CD4-positive, alpha-beta T cell (primary cell): ENCODE measurements at places on chromosomes 5 and 9.

- H3K27ac ChIP-seq, result no peak overlapping the region
- H3K4me3 ChIP-seq, result no peak overlapping the region
- no peaks in the 10 kb centered on the region for H3K36me3 ChIP-seq
- DNase-seq, result no peak
- H3K27me3 ChIP-seq, result no peaks in the 10 kb centered on the region
Measured at GRCh38 chr5:145463634-145464033, 371.5 kb downstream of the PRELID2 start.

DNA sequence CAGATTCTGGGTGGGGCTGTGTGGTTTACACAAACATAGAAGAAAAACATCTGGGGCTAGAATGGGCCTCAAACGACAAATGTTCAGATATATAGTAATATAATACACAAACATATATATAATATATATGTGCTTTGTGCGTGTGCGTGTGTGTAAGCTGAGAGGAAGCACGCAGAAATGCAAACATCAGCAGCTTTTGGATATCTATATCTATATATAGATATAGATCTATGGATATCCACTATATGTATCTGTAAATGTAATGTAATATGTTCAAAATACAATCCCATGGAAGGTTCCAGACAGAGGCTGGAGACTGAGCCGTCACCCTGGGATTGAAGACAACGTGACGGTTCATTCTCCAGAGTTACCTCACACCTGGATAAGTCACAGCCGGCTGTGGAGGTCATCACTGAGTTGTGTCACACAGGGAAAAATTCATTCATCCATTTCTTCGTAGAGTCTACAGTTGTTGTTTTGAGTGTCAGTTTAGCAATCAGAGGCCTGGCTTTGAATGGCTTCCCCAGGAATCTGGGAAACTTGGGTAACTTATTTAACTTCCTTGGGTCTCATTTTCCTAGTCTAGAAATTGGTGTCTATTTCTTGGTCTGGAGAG, 123.0 kb upstream of the CPEB4 start:
- no peak for DNase-seq
- no peak overlapping the region for H3K4me3 ChIP-seq
- no peaks in the 10 kb centered on the region for H3K27me3 ChIP-seq
- H3K4me1 ChIP-seq, result peaks cover 2% of the 10 kb centered on the region

DNA sequence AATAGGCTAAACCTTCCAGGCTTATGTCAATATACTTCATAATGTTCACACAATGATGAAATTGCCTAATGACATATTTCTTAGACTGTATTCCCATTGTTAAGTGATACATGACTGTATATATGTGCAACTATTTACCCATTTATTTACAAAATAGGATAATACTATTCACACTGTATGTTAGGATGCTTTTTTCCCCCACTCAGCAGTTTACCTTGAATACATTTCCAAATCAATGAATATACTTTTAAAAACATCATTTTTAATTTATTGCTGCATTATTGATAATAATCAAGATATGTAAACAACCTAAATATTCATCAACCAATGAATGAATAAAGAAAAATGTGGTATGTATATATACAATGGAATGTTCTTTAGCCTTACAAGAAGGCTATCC, 55.5 kb downstream of the PCSK1 start:
- H3K27ac ChIP-seq, result no peak overlapping the region
- DNase-seq, result no peak
- no peaks in the 10 kb centered on the region for H3K36me3 ChIP-seq
- no peaks in the 10 kb centered on the region for H3K27me3 ChIP-seq
- H3K4me3 ChIP-seq, result no peak overlapping the region

DNA sequence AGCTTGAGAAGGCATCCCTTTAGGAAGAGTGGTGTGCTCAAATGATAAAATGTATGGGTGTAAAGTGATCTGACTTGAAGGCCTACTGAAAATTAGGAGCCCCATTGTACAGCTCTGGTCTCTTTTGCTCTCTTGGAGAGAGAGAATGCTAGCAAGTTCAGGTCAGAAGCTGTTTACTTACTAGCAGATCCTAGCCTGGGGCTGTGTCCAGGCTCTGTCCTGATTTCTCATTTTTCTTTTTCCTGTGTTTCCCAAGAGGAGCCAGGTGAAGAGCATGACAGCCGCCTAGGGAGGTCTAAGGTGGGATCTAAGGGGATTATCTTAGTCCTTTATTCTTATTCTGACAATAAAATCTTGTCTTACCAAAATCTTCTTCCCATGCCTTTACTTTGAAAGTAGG, 272.8 kb downstream of the NNT start:
- H3K27me3 ChIP-seq, result no peaks in the 10 kb centered on the region
- H3K4me3 ChIP-seq, result no peak overlapping the region
- H3K27ac ChIP-seq, result no peak overlapping the region
- no peaks in the 10 kb centered on the region for H3K4me1 ChIP-seq
- no peaks in the 10 kb centered on the region for H3K36me3 ChIP-seq

GRCh38 chr9:87722393-87723088, 3.4 kb upstream of the CTSL start:
- H3K4me3 ChIP-seq, result no peak overlapping the region
- H3K27me3 ChIP-seq, result no peaks in the 10 kb centered on the region
- H3K27ac ChIP-seq, result no peak overlapping the region
- no peaks in the 10 kb centered on the region for H3K36me3 ChIP-seq
- peak; percentile 67 for DNase-seq

DNA sequence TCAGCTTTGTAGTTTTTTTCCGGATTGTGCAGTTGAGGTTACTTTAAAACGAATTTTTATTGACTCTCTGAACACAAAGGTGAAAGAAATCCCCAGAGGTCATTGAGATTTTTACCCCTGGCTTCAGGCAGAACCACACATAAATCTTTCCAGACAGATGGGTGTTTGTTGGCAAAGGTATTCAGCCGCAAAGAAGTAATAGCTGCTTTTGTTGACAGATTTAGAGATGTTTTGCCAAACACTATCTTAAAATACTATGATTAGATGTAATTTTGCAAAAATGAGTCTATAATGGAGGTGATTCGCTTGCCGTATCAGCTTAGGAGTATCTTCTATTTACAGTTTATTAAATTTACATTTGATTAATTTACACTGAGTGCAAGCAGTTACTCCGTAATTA, 418.3 kb upstream of the CLINT1 start:
- H3K36me3 ChIP-seq, result no peaks in the 10 kb centered on the region
- no peak overlapping the region for H3K27ac ChIP-seq
- H3K27me3 ChIP-seq, result no peaks in the 10 kb centered on the region

DNA sequence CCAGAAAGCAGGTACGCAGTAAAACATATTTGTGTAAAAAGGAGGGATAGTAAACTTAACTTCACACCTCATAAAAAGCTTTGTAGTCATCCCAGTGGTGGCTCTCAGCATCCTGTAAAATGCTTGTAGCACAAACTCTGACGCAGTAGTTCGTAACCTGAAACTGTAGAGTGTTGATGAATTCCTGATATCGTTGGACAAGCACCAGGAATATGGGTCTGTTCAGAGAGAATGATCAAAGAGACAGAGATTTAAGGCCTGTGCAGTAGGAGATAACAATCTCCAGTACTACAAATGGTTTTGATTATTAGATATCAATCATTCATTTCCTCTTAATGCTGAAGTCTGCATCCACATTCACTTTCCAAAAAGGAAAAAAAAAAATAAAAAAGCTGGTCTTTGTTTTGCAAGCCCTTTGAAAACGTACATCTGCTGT, 148.5 kb downstream of the KIAA0825 start:
- H3K36me3 ChIP-seq, result no peaks in the 10 kb centered on the region
- no peaks in the 10 kb centered on the region for H3K27me3 ChIP-seq
- no peaks in the 10 kb centered on the region for H3K4me1 ChIP-seq

GRCh38 chr5:117379521-117379920, 804.9 kb upstream of the SEMA6A start:
- DNase-seq, result no peak
- no peak overlapping the region for H3K4me3 ChIP-seq
- no peaks in the 10 kb centered on the region for H3K27me3 ChIP-seq
- no peaks in the 10 kb centered on the region for H3K36me3 ChIP-seq

DNA sequence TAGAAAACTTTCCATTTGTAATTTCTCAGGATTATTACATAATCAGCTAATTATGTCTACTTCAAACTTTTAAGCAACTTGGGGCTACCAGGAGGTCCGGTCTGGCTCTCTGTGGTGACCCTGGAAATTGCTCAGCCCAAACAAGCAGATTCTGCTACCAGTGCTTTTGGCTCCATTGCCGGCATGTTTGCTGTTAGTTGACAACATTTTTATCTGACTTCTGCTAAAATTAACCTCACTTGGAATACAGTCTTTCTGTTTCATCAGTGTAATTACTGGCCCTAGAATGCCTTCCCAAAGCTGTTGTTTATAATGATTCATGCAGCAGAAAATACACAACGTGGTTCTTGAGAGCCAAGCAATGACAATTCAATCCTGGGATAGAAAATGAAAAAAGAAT, 38.5 kb upstream of the FAM81B start:
- H3K4me3 ChIP-seq, result no peak overlapping the region
- no peaks in the 10 kb centered on the region for H3K4me1 ChIP-seq
- H3K36me3 ChIP-seq, result no peaks in the 10 kb centered on the region
- no peak for DNase-seq
- H3K27ac ChIP-seq, result no peak overlapping the region

DNA sequence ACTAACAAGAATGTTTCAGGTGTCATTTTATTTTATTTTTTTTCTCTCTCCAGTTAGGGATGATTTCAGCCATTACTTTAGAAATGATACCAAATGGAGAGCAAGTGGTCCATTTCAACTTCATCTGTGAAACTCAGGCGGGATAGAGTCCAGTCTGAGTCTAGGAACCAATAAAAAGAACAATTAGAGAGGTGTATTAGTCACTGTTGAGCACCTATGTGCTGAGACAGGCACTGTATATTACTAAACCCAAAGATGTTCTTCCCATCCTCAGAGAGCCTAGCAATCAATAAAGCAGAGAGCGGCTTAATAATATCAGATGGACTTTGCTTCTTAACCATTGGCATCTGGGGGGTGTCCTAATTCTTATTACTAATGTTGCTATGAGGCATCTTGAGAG, 410.3 kb upstream of the SLC24A2 start:
- H3K4me3 ChIP-seq, result no peak overlapping the region
- H3K27ac ChIP-seq, result no peak overlapping the region
- H3K36me3 ChIP-seq, result no peaks in the 10 kb centered on the region
- no peaks in the 10 kb centered on the region for H3K4me1 ChIP-seq

GRCh38 chr5:601771-602465, 10.2 kb upstream of the CEP72 start:
- DNase-seq, result no peak
- no peak overlapping the region for H3K27ac ChIP-seq
- H3K36me3 ChIP-seq, result no peaks in the 10 kb centered on the region

GRCh38 chr9:114452219-114453165, 52.8 kb downstream of the WHRN start:
- DNase-seq, result peak; percentile 56
- no peaks in the 10 kb centered on the region for H3K27me3 ChIP-seq
- peak overlapping the region; percentile 46 for H3K27ac ChIP-seq
- H3K4me1 ChIP-seq, result peaks cover 24% of the 10 kb centered on the region

DNA sequence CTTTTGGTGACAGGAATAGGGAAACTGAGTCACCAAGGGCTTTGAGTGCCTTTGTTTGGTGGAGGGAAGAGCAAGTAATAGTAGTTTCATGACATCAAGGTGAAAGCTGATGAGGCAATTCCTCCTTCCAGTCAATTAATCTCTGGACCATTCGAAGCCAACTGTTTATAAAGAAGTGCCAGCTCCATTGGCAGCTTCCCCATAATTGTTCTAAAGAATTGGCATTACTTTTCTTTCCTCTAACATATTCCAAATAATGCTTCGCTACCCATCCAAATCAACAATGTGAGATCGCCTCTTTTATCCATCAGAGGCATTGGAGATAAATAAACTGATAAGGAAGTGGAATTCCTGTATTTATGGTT, 132.4 kb downstream of the NPR3 start:
- no peaks in the 10 kb centered on the region for H3K36me3 ChIP-seq
- no peaks in the 10 kb centered on the region for H3K27me3 ChIP-seq
- DNase-seq, result no peak
- H3K27ac ChIP-seq, result no peak overlapping the region
- no peaks in the 10 kb centered on the region for H3K4me1 ChIP-seq
- no peak overlapping the region for H3K4me3 ChIP-seq

DNA sequence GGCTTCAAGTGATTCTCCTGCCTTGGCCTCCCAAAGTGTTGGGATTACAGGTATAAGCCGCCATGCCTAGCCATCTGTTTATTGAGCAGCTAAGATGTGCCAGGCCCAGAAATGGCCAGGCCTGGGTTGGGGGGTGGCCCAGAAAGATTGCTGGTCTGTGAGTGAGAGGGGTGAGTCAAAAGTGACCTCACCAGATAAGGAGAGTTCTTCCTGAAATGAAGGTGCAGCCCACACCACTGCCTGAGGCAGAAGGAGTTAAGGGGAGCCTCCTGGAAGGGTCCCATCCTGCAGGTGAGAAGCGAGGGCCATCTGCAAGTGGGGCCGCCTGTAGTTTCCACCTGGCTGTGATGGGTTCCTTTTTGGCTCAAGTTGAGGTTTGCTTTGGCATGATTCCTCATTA, 96.9 kb upstream of the KLF4 start:
- no peaks in the 10 kb centered on the region for H3K36me3 ChIP-seq
- H3K27me3 ChIP-seq, result no peaks in the 10 kb centered on the region
- H3K4me1 ChIP-seq, result no peaks in the 10 kb centered on the region
- no peak for DNase-seq

- H3K27ac ChIP-seq, result no peak overlapping the region
- DNase-seq, result no peak
- H3K36me3 ChIP-seq, result no peaks in the 10 kb centered on the region
- no peaks in the 10 kb centered on the region for H3K27me3 ChIP-seq
- no peak overlapping the region for H3K4me3 ChIP-seq
Measured at GRCh38 chr5:98993512-98993911, 64.7 kb upstream of the CHD1 start.

GRCh38 chr9:73866451-73866850, 630.7 kb upstream of the RORB start:
- H3K36me3 ChIP-seq, result no peaks in the 10 kb centered on the region
- no peak overlapping the region for H3K27ac ChIP-seq
- H3K4me1 ChIP-seq, result no peaks in the 10 kb centered on the region
- no peak for DNase-seq
- H3K4me3 ChIP-seq, result no peak overlapping the region

GRCh38 chr5:172436078-172436878, 18.0 kb downstream of the SH3PXD2B start:
- no peak for DNase-seq
- no peaks in the 10 kb centered on the region for H3K36me3 ChIP-seq
- no peaks in the 10 kb centered on the region for H3K27me3 ChIP-seq
- H3K4me3 ChIP-seq, result no peak overlapping the region

DNA sequence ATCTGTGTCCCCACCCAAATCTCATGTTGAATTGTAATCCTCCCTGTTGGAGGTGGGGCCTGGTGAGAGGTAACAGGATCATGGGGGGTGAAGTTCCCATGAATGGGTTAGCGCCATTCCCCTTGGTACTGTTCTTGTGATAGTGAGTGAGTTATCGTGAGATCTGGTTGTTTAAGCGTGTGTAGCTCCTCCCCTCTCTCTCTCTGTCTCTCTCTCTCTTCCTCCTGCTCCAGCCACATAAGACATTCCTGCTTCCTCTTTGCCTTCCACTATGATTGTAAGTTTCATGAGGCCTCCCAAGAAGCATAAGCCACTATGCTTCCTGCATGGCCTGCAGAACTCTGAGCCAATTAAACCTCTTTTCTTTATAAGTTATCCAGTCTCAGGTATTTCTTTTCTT, 28.8 kb downstream of the C5orf15 start:
- no peaks in the 10 kb centered on the region for H3K36me3 ChIP-seq
- no peaks in the 10 kb centered on the region for H3K4me1 ChIP-seq
- no peak overlapping the region for H3K4me3 ChIP-seq
- no peak for DNase-seq
- no peaks in the 10 kb centered on the region for H3K27me3 ChIP-seq
- no peak overlapping the region for H3K27ac ChIP-seq
